Right renal cortex interstitium (tissue), 3 donors: ENCODE measurements at places on chromosomes 4 and X.

- DNase-seq: peak; percentile 13
Measured at GRCh38 chrX:66728818-66729271, 90.0 kb upstream of the EDA2R start.

GRCh38 chr4:110034026-110034393 lies 121.3 kb downstream of the EGF start:
- no peak for DNase-seq

DNA sequence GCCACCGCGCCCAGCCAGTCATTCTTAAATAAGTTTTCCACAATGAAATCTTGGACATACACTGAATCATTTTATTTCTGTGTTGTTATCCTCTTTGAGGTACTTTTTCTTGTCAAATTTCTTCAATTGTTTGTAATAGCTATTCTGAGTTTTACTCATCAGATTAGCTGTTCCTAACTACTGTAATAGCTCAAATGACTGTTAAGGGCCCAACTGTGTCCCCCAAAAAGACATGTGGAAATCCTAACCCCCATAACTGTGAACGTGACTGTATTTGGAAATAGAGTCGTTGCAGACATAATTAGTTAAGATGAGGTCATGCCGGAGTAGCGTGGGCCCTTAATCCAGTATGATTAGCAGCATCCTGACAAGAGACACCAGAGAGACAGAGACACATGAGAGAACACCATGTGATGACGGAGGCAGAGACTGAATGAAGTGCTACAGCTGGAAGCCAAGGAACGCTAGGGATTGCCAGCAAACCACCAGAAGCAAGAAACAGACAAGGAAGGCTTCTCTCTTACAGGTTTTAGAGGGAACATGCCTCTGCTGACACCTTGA lies 22.9 kb downstream of the ACOT9 start:
- no peak for DNase-seq

DNA sequence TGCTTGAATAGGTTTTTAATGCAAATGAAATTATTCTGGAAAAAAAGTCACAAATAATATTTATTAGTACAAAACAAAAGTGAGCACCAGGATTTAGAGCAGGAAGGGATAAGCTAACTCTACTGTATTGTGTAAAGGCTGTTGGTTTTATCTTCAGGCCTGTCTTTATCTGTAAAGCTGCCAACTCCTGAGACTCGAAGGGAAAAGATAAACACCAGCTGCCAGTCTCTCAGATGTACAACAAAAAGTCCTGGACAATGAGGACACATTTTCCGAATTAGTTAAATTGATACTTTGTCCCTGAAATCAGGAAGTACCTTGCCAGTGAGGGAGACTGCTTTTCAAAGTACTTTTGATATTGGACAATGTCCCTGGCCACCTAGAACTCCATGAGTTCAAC lies 8.8 kb downstream of the DDX60 start:
- DNase-seq: no peak
